AG09309 (cell line): ENCODE measurements at places on chromosomes 3 and 15.
A peak's percentile ranks its signal among the peaks of the same experiment; 100 is the strongest.

GRCh38 chr3:104717828-104718196 lies 648.9 kb upstream of the ALCAM start:
- DNase-seq: no peak

- no peak for DNase-seq
Measured at GRCh38 chr3:112817797-112818196, 28.9 kb downstream of the CD200R1L start.

GRCh38 chr3:42198709-42199108 lies 67.3 kb downstream of the CCK start:
- no peak for DNase-seq

GRCh38 chr3:184068344-184068743 lies 15.5 kb downstream of the HTR3C start:
- DNase-seq: no peak

DNA sequence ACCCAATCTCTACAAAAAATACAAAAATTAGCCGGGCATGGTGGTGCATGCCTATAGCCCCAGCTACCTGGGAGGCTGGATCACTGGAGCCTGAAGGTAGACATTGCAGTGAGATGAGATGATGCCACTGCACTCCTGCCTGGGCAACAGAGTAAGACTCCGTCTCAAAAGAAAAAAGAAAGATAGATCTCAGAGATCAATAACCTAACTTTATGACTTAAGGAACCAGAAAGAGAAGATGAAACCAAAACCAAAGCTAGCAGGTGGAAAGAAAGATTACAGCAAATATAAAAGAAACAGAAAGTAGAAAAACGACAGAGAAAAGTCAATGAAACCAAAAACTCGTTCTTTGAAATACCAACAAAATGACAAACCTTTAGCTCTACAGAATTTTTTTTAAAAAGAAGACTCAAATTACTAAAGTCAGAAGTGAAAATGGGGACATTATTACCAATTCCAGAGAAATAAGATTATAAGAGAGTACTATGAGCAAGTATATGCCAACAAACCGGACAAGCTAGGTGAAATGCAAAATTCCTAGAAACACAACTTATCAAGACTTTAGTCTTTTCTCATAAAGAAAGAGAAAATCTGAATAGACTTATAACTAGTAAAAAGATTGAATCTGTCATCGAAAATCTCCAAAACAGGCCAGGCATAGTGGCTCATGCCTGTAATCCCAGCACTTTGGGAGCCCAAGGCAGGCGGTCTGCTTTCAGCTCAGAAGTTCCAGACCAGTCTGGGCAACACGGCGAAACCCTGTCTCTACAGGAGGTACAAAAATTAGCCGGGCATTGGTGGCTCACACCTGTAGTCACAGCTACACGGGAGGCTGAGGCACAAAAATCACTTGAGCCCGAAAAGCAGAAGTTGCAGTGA lies 35.0 kb downstream of the ACAP2 start:
- DNase-seq: no peak

DNA sequence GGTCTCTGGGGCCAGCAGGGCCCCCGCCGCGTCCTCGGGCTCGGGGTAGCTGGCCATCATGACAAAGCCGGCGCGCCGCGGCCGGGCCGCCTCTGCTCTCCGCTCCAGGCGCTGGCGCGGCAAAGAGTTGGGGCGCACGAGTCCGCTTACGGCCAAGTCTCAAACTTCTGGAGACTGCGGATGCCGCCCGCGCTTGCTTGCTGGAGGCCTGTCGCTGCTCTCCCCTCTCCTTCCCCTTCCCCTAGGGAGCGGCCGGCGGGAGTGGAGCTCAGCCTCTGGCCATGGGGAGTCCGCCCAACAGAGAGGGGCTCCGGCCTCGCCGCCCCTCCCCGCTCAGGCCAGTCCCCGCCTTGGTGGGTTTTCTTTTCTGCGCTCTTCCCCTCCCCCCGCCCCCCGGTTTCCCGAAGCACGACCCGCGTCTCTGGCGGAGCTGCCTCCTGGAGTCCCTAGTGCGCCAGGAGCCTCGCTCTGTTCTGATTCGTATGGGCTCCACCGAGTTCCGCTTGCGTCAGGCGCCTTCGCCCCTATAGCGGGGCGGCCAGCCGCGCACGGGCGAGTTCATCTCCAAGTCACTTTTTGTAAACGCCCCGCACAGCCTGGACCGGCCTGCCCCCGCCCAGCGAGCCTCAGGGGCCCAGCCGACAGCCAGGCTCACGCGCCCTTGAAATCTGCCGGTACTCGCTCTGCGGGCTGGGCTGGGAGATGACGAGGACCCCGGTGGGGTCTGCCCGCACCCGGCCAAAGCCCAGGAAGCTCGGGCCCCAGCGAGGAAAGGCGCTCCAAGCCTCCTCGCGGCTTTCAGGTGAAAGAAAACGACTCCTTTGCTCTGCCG lies at the start of the genes FOXL2 and FOXL2NB:
Gene FOXL2 (minus strand): TSS at position 475 of the 832 bp plus-strand sequence. CDS start 415 bp downstream, at position 60.
Gene FOXL2NB (plus strand): TSS at position 555 of the 832 bp plus-strand sequence. CDS start 148 bp downstream, at position 703.
- DNase-seq: no peak

DNA sequence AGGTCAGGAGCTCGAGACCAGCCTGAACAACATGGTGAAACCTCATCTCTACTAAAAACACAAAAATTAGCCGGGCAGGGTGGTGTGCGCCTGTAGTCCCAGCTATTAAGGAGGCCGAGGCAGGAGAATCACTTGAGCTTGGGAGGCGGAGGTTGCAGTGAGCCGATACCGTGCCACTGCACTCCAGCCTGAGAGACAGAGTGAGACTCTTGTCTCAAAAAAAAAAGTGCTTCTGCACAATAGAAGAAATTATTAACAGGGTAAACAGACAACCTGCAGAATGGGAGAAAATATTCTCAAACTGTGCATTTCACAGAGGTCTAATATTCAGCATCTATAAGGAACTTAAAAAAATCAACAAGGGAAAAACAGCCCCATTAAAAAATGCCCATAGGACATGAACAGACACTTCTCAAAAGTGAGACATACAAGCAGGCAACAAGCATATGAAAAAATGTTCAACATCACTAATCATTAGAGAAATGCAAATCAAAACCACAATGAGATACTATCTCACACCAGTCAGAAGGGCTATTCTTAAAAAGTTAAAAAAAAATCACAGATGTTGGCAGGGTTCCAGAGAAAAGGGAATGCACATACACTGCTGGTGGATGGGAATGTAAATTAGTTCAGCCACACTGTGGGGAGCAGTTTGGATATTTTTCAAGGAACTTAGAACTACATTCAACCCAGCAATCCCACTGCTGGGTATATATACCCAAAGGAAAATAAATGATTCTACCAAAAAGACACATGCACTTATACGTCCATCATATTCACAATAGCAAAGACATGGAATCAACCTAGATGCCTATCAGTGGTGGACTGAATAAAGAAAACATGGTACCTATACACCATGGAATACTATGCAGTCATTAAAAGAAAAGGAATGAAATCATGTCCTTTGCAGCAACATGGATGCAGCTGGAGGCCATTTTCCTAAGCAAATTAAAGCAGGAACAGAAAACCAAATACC lies 75.5 kb downstream of the MSL2 start:
- DNase-seq: no peak

GRCh38 chr15:75809986-75810750 lies 33.1 kb upstream of the UBE2Q2 start:
- DNase-seq: no peak

DNA sequence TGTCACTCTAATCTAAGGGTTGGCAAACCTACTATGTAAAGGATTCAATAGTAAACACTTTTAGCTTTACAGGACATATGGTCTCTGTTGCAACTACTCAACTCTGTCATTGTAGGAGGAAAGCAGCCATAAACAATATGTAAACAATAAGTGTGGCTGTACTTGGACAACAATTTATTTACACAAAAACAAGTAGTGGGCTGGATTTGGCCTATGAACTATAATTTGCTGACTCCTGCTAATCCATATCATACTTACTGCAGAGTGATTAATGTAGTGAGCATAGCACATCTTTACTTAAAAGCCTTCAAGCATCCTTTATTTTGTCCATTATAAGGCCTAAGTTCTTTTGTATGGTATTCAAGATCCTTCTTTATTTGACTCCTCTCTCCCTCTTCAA lies 441.9 kb downstream of the ZIC1 start:
- DNase-seq: no peak

DNA sequence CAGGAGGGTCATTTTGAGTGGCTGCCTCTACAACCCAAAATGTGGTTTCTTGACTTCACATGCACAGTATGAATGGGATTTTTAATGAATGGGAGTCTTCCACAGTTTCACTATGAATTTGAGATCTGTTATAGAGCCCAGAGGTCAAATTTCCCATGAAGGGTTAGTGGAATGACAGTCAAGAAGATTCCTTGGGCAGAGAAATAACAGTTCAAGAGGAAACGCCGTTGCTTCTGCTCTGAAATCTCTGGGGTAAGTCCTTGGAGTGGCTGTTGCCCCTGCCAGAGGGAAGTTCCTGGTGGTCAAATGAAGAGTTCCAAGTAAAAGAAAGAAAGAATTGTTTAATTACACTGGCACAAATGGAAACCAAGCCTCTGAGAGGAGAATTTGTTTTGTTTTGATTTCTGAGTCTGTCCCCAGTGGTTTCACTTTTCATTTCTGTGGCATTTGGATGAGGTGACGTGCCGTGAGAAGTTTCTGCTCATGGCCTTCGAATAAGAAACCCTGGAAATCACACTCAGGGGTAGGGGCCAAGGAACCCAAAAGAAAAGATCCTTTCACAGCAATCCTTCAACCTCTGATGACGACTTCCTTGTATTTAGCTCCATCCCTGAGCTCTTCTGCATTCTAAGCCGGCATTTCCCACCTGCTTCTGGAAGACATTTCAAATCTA lies 77.5 kb upstream of the IL12A start:
- no peak for DNase-seq

DNA sequence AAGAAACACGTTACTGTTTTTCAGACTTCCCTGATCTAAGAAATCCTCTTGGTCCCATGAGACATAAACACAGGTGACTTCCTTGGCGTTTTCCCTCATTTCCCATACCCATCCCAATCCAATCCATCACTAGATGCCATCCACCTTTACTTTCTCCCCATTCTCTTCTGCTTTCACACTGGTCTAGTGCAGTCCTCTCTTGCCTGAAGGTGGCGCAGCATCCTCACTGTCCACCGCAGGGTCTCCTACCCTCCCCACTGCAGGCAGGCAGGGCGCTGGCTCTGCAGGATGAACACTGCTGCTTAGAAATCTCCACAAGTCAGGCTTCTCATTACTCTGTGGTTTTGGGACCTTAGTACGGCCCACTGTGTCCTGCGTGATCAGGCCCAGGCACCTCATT lies 58.2 kb downstream of the RAB7A start:
- DNase-seq: no peak

- peak; percentile 5 for DNase-seq
Measured at GRCh38 chr3:73868688-73869315, 244.1 kb upstream of the PDZRN3 start.

DNA sequence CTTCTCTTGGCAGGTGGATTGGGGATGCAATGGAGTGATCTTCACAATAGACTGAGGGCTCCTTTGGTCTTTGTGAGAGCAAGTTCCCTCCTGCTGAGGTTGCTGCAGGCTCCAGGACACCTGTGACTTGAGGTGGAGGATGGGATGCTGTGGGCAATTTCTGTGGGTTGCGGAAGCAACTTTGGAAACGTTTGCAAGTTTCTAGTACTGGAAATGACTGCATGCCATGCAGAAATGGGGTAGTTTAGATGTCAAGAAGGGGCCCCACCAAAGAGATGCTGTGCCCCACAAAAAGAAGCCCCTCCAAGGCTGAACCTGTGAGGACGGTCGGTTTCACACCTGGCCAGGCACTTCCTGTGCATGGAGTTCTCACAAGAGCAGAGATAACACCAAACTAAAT lies 80.4 kb upstream of the XCR1 start:
- DNase-seq: no peak

DNA sequence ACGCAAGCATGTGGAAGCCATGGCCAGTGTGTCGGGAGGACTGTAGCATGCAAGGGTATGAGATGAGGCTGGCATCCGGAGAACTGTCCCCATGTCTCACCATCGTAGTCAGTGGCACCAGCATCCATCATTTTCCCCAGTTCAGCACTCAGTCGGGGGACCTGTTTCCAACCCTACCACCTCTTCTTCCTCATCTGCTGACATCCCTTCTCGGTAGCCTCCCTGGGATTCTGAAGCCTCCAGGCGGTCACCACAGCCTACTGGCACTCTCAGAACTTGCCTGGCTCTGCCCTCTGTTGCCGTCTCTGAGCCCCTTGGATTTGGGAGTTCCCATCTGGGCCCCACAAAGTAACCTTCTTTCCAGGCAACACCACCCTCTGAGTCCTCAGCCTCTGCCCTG lies 131.1 kb upstream of the ABHD17C start:
- DNase-seq: no peak

DNA sequence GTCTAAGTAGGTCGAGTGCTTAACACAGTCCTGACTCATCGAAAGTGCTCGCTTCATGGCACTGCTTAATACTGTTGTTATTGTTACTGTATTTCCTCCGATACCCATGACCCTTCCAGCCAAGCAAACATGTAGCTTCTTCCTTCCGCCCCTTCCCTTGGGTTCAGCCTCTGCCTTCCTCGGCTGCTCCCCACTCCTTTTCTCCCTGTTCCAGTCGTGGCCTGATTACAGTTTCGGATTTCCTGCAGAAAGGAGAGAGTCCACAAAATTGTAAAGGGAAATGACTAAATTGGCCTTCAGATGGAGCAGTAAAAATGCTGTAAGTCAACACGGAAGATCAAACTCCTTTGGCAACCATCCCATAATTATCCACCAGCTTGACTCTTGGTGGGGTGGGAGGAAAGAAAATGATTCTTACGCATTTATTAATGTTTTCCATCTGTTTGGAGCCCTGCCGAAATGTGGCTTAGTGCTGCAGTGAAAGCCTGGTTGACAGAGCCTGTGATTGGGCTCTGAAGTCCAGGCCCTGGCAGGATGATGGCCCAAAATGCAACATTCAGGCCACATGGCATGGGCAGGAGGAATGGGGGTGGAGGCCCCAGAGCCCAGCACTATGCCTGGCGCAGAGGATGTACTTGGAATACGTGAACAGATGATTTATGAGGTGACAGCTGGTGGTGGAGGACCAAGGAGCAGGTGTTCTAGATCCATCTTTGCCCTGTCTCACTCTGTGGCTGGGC lies 37.6 kb downstream of the FAM3D start:
- peak; percentile 97 for DNase-seq

DNA sequence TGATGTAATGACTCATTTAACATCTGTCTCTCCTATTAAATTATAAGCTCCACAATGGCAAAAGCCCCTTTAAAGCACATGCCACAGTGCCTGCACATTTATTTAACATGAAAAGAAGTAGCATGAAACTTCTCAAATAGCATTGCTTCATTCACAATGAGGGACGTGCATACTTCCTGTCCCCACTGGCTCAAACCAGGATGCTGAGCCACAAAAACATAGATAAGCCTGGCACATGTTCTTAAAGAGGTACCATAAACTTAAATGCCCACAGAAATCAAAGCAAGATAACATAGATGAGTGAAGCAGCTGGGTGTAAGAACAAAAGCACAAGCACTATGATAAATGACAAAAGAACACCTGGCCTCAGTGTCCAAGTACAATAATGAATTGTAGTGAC lies 3.8 kb downstream of the TP53BP1 start:
- DNase-seq: no peak

- peak; percentile 28 for DNase-seq
Measured at GRCh38 chr3:129665024-129665768, 58.7 kb upstream of the PLXND1 start.
